Hepatocyte (in vitro differentiated cells): ENCODE measurements at places on chromosomes 2 and 18. TPM values are rescaled to one million over a fixed set of nuclear protein-coding genes. Genes with fewer than 3 reads are reported as not detected.

DNA sequence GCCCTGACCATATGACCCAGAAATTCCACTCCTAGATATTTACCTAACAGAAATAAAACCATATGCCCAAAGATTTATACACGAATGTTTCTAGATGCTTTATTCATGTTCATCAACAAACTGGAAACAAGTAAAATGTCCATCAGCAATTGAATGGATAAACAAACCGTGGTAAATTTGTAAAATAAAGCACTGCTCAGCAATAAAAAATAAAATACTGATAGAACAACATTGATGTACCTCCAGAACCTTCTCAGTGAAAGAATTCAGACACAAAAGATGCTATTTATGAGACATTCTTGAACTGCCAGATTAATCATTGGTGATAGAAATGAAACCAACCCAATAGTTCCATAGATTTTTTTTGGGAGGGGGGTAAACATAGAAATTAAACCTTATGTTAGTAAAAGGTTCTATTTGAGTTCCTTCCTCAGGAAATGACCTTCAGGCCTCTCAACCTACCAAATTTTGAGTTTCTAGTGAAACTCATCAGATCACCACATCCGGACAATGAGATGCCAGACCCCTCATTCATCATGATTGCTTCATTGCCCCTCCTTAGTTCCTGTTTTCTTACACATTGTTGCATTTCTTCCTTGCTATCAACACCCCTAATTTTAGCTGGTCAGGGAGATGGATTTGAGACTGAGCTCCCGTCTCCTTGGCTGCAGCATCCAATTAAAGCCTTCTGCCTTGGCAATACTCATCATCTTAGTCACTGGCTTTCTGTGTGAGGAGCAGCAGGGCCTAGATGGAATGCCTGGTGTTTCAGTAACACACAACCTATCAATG lies 203.5 kb downstream of the LPIN1 start:
- H3K27me3 ChIP-seq: peaks cover 8% of the 10 kb centered on the region
- no peak for DNase-seq
- no peak overlapping the region for H3K4me3 ChIP-seq
- H3K36me3 ChIP-seq: no peaks in the 10 kb centered on the region

Gene CD302
- total RNA-seq: 25.2 and 26.0 TPM in 2 replicates

Gene TCF23
- not detected in 2 replicates for total RNA-seq

Gene USP37
- total RNA-seq: 10.2 and 12.8 TPM in 2 replicates

- DNase-seq: no peak
- no peaks in the 10 kb centered on the region for H3K36me3 ChIP-seq
- H3K4me1 ChIP-seq: peaks cover 6% of the 10 kb centered on the region
- no peak overlapping the region for H3K4me3 ChIP-seq
- H3K27me3 ChIP-seq: no peaks in the 10 kb centered on the region
These were observed 4.9 kb downstream of the TMEM177 start for GRCh38 chr2:119683713-119684443.

GRCh38 chr2:149739883-149740265 lies 152.3 kb upstream of the MMADHC start:
- no peaks in the 10 kb centered on the region for H3K36me3 ChIP-seq
- H3K27me3 ChIP-seq: no peaks in the 10 kb centered on the region

Gene SLC23A3
- 1.4 and 1.5 TPM in 2 replicates for total RNA-seq

DNA sequence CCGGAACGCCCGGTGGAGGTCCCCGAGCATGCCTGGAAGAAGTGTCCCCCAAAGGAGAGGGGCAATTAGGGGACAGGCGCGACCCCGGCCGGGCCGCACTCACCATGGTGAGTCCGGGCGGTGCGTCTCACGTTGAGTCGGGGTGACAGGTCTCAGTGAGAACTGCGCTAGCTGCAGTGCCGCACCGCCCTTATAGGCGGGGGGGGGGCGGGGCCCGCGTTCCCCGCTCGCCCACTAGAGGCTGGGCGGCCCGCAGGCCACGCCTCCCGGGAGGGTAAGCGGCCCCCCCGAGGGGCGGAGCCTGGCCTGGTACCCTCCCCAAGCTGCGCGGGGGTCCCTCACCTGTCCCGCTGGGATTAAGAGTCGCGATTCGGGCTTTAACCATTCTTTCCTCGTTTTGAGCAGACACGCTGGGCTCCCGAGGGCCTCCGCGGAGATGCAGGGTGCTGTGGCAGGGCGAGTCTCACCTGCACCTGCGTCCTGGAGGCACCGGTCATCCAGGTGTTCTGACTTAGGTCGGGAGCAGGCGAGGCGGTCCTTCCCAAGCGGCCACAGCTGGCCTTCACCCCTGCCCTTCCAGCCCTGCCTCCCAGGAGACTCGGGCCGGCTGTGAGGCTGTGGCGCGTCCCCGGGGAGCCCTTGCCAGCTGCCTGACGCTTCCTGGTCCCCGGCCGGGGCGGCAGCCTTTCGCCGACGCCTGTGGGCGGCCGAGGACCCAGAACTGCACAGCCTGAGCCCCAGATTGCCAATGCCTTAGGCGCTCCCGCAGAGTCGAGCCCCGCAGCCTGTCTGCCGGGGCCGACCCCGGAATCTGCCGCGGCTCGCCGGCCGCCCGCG lies at the start of gene TUBA4A:
Gene TUBA4A, minus strand, starts transcription at position 166 of the 837 bp plus-strand sequence. Its CDS starts 60 bp downstream, at position 106.
- peaks cover 45% of the 10 kb centered on the region for H3K27me3 ChIP-seq
- peak within 1 kb of the TSS; percentile 37 for H3K4me3 ChIP-seq
- no peaks in the 10 kb centered on the region for H3K36me3 ChIP-seq
- peaks cover 40% of the 10 kb centered on the region for H3K4me1 ChIP-seq
- no peak within 1 kb of the TSS for H3K27ac ChIP-seq

Gene SNTG2
- total RNA-seq: not detected in 2 replicates

DNA sequence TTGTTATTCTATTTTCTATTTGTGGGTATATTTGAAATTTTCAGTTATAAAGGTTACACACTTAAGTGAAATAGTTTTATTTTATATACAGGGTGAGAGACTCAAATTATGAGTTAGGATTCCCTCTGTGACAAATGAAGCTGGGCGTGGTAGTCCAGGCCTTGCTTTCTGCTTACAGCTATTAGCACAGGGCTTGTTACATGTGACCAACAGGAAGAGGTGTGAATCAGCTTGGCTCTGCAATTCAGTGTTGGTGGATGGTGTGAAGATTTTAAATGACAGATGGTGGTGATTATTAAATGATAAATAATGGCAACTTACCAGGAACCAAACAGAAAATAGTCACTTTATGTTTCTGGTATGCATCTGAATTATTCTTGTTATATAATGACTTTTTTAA lies 64.4 kb upstream of the NOSTRIN start:
- peaks cover 3% of the 10 kb centered on the region for H3K4me1 ChIP-seq
- no peak overlapping the region for H3K27ac ChIP-seq
- DNase-seq: no peak
- H3K27me3 ChIP-seq: no peaks in the 10 kb centered on the region

GRCh38 chr18:56556907-56557306 lies 81.5 kb downstream of the TXNL1 start:
- H3K27ac ChIP-seq: no peak overlapping the region
- no peaks in the 10 kb centered on the region for H3K4me1 ChIP-seq
- no peaks in the 10 kb centered on the region for H3K36me3 ChIP-seq
- no peak for DNase-seq

Gene STK16
- total RNA-seq: 35.6 and 38.8 TPM in 2 replicates

Gene CFC1
- 12.4 and 15.1 TPM in 2 replicates for total RNA-seq

GRCh38 chr18:35089891-35090550 lies 48.8 kb downstream of the MAPRE2 start:
- H3K4me3 ChIP-seq: no peak overlapping the region
- H3K36me3 ChIP-seq: no peaks in the 10 kb centered on the region
- no peaks in the 10 kb centered on the region for H3K27me3 ChIP-seq
- DNase-seq: no peak
- no peaks in the 10 kb centered on the region for H3K4me1 ChIP-seq

- DNase-seq: no peak
- peaks cover 4% of the 10 kb centered on the region for H3K4me1 ChIP-seq
- H3K4me3 ChIP-seq: no peak overlapping the region
- H3K27ac ChIP-seq: no peak overlapping the region
- no peaks in the 10 kb centered on the region for H3K27me3 ChIP-seq
- H3K36me3 ChIP-seq: no peaks in the 10 kb centered on the region
These were observed 239.1 kb downstream of the TSN start for GRCh38 chr2:121994238-121995206.

DNA sequence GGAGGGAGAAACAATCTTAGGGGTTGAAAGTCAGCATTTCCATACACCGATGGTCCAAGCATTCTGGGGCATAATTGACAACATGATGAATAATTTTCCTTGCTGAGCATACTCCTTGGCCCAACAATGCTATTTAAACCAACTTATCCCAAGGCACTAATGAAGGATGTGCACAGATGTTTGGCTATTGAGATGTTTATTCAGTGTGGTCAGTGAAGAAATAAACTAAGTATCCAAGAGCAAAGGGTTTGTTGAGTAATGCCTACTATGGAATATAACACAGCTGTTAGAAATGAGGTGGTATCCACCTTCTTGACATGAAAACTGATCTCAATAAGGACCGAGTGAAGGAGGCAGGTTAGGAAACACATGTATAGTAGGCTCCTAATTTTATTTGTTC lies 53.9 kb upstream of the RAB6D start:
- H3K4me1 ChIP-seq: no peaks in the 10 kb centered on the region
- peaks cover 12% of the 10 kb centered on the region for H3K27me3 ChIP-seq
- DNase-seq: no peak

DNA sequence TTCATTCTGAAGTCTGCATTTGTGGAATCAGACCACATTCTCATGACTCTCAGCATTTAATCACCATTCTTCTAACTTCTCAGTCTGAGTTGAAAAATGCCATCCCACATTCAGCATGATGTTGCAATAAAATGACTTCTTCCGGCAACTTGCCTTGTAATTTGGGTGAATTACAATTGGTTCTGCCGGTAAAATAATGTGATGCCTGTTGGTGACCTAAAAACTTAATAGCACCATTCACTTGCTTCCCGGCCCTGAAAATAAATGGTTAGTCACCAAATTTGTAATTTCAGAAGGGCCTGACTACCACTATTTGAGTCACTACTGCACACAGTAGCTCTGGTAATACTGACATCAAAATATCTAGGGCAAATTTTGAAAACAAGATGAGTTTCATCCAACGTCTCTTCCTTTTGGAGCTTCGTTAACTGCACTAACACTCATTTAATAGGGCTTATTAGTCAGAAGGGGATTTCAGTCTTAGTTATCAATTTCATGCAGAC lies 637.1 kb upstream of the CHAC2 start:
- H3K27ac ChIP-seq: no peak overlapping the region
- no peak overlapping the region for H3K4me3 ChIP-seq
- no peaks in the 10 kb centered on the region for H3K36me3 ChIP-seq
- H3K4me1 ChIP-seq: peaks cover 4% of the 10 kb centered on the region
- no peaks in the 10 kb centered on the region for H3K27me3 ChIP-seq

DNA sequence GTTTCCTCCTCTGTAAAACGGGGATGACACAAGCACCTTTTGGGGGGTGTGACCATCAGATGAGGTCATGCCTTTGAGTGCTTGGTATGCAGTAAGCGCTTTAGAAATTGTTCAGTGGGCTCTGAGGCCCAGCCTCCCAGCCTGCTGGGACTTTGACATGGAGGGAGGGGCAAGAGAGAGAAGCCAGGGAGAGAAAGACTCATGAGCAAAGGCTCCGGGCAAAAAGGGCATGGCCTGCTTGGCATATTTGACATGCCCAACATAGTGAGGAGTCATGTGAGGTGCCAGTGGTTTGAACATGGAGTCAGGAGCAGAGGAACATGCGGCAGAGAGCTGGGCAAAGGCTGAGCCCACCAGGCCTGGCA lies 14.0 kb downstream of the TNS1 start:
- DNase-seq: no peak
- H3K4me1 ChIP-seq: peaks cover 4% of the 10 kb centered on the region
- no peaks in the 10 kb centered on the region for H3K36me3 ChIP-seq

Gene LPIN1
- 35.3 and 42.6 TPM in 2 replicates for total RNA-seq

Gene BMPR2
- total RNA-seq: 40.9 and 42.2 TPM in 2 replicates

Gene ABCG5
- 3.8 and 5.4 TPM in 2 replicates for total RNA-seq

Gene NYAP2
- 0.37 and 1.0 TPM in 2 replicates for total RNA-seq

DNA sequence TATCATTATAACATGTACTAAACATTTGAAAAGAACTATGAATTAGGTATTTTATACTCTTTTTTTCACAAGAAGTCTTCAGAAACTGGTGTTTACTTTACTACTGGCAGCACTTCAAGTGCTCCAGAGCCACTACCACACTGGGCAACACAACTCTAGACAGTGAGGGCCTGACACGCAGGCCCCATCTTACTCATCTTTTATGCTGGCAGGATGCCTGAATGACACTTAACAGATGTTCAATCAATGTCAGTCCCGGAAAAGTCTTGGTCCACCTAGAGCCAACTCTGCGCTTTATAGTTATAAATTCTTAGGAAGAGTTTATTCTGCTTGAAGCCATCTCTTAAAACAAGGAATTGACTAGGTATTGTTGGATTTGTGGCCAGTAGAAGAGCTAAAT lies 8.7 kb upstream of the WIPF1 start:
- peak; percentile 73 for DNase-seq
- H3K27ac ChIP-seq: peak overlapping the region; percentile 62
- H3K36me3 ChIP-seq: no peaks in the 10 kb centered on the region
- no peaks in the 10 kb centered on the region for H3K27me3 ChIP-seq
- H3K4me1 ChIP-seq: peaks cover 5% of the 10 kb centered on the region

Gene FAM228A
- total RNA-seq: 0.13 and 0.24 TPM in 2 replicates

Gene BMP10
- total RNA-seq: 0.12 and 0.27 TPM in 2 replicates

Gene EML6
- total RNA-seq: 2.2 and 4.0 TPM in 2 replicates

DNA sequence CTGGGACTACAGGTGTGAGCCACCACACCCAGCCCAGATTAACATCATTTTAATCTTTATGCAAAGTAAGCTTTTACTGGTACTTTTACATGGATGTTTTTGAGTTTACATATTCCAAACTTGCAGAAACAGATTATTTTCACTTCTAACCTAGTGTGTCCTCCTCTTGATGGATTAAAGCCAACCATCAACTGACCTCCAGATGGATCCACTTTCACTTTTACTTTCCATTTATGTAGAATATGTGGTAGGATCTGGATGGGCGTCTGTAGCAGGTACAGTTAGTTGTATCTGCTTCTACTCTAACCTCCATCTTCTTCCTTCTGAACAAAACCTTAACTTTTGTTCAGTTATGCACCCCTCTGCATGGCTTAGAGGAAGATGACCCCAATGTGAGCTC lies 264.1 kb downstream of the CDH20 start:
- H3K36me3 ChIP-seq: no peaks in the 10 kb centered on the region
- H3K4me3 ChIP-seq: no peak overlapping the region
- DNase-seq: no peak
- no peak overlapping the region for H3K27ac ChIP-seq
- H3K27me3 ChIP-seq: no peaks in the 10 kb centered on the region

GRCh38 chr2:149686136-149687051 lies 98.8 kb upstream of the MMADHC start:
- no peak for DNase-seq
- no peaks in the 10 kb centered on the region for H3K4me1 ChIP-seq
- H3K36me3 ChIP-seq: no peaks in the 10 kb centered on the region
- no peaks in the 10 kb centered on the region for H3K27me3 ChIP-seq
- H3K27ac ChIP-seq: no peak overlapping the region

DNA sequence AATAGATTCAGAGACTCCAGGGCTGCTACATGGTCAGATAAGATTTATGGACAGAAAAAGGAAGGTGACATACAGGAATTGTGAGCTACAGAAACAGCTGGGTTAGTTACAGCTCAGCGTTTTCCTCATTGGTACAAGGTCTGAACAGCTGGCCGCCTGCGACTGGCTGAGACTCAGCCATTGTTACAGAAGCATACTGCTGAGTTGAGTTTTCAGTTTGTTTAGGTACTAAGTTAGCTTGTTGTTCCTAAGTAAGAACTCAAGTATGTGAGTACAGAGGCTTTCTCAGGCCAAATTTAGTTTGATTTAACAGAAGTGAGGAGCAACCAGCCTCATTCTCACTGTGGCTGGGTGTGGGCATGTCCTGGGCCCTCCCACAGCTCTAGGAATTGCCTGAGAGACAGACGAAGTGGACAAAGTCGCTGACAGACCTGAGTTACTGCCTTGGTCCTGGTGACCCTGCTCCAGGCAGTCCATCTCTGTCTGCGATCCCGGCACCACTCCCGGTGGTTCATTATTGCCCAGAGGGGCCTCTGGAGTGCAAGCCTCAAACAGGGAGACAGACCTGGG lies 27.8 kb upstream of the RHOB start:
- H3K4me1 ChIP-seq: peaks cover 3% of the 10 kb centered on the region
- DNase-seq: peak; percentile 60
- no peak overlapping the region for H3K4me3 ChIP-seq
- H3K27me3 ChIP-seq: no peaks in the 10 kb centered on the region
- no peaks in the 10 kb centered on the region for H3K36me3 ChIP-seq
